Activated naive CD4-positive, alpha-beta T cell (primary cell): ENCODE measurements at places on chromosomes 7 and 10.

DNA sequence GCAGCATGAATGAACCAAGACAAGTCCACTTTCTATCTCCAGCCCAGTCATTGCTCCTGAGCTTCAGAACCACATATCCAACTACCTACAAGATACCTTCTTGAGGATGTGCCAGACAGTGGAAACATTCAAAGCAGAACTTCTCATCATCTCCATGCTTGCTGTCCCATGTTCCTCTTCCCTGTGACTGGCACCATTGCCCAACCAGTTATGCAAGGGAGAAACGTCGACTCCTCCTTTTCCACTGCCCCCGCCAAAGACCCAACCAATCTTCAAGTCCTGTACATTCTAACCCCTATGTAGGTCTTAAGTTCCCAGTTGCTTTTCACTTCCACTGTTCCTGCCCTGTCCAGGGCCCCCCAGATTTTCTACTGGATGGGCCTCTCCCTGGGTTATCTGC lies 225.7 kb downstream of the RPS24 start:
- DNase-seq, result no peak

DNA sequence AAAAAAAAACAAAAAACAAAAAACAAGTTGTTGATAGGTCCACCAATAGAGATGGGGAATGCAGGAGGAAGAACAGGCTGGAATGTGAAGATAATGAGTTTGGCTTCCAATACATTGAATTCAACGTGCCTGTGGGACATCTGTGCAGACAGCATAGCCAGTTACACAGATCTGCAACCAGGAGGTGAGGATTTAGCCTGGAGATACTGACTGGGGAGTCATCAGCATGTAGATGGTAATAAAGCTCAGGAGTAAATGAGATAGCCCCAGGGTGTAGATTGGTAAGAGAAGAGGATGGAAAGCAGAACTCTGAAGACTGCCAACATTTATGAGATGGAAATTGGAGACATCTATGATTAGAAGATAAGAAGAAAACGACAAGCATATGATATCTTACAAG lies 4.7 kb upstream of the TRIM8 start:
- no peak for DNase-seq

DNA sequence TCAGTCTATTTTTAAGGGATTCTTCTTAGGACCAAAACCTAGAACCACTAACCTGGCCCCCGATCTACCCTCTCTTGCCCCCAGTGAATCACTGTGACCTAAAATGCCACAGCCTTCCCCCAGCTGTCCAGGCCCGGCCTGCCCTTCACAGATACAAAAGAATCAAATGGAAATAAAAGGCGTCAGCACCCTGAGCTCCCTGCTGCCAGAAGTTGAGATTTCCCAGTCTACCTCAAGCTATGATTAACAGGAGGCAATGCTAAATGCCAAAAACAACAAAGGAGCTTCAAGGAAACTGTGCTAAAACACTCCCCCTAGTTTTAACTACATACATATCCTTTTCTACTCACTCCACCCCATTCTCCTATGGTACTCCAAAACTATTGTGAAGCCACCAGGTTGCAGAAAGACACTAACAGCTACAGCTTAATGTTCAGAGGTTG lies 67.8 kb downstream of the GSAP start:
- DNase-seq, result no peak

DNA sequence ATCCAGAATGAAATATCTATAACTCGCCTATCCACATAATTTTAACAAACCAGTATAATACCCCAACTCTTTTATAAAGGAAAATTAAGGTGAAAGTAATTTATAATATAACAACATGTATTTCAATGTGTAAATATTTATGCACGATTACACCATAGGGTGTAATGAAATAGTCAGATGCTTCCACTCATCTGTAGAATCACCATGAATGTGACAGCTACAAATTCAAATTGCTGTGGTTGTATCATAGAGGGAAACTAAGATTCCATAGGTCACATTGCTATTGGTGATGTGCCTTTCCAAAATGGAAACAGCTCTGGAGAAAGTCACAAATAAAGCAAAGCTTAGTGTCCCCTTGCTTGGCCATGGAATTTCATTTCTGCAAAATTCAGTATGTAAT lies 95.7 kb downstream of the CPED1 start:
- DNase-seq, result no peak

DNA sequence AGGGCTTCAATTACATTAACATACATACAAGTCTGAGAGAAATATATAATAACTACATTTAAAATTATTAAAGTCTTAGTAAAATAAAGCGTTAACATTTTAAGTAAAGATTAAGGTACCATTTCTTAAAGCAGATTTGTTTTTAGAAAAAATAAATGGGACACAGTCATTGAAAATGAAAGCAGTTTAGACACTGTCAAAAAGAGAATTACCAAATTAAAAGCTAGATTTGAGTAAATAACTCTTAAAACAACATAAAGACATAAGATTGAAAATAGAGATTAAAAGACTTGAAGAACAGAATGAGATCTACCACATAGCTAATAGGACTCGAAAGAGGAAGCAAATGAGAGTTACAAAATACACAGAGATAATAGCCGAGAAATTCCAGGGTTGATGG lies 562.2 kb upstream of the FOXK1 start:
- DNase-seq, result no peak

DNA sequence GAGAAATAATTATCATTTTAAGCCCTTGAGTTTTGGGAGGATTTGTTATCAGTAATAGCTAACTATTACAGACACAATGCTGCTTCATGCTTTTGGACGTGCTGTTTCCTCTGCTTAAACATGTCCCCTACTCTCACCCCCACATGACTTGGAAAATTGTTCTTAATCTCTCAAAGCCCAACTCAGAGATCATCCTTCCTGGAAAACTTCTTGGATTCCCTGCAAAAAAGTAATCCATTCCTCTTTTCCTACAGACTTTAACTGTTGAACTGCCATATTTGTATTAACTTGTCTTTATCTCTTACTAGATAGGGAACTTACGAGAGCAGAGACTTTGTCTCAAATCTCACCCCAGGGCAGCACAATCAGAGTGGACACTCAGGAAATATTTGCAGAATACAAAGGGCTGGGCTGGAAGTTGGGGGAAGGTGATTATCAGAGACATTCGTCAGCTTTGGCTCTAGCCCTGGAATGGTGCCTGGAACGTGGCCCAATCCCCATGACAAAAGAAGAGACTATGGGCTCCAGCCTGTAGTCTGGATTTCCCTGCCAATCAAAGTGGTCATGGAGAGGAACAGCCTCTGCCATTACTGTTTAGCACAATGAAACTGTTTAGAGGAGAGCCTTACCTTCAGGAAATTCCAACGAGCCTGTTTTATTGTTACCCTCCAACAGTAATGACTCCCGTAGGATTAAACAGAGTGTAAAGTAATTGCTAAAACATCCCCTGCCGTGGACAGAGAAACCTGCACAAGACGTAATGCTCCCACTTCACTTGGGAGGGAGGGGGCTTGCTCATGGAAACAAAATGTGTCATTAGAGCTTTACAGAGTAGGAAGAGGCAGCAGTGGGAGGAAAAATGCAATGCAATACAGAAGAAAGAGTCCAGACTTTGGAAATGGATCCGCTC lies 140.4 kb upstream of the AUTS2 start:
- no peak for DNase-seq

DNA sequence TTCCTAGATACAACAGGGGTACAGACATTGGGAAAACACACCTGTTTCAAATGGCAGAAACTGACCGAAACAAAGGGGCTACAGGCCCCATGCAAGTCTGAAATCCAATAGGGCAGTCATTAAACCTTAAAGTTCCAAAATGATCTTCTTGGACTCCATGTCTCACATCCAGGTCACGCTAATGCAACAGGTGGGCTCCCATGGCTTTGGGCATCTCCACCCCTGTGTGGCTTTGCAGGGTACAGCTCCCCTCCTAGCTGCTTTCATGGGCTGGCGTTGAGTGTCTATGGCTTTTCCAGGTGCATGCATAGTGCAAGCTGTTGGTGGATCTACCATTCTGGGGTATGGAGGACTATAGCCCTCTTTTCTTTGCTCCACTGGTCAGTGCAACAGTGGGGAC lies 248.1 kb upstream of the RHOBTB1 start:
- DNase-seq, result no peak

DNA sequence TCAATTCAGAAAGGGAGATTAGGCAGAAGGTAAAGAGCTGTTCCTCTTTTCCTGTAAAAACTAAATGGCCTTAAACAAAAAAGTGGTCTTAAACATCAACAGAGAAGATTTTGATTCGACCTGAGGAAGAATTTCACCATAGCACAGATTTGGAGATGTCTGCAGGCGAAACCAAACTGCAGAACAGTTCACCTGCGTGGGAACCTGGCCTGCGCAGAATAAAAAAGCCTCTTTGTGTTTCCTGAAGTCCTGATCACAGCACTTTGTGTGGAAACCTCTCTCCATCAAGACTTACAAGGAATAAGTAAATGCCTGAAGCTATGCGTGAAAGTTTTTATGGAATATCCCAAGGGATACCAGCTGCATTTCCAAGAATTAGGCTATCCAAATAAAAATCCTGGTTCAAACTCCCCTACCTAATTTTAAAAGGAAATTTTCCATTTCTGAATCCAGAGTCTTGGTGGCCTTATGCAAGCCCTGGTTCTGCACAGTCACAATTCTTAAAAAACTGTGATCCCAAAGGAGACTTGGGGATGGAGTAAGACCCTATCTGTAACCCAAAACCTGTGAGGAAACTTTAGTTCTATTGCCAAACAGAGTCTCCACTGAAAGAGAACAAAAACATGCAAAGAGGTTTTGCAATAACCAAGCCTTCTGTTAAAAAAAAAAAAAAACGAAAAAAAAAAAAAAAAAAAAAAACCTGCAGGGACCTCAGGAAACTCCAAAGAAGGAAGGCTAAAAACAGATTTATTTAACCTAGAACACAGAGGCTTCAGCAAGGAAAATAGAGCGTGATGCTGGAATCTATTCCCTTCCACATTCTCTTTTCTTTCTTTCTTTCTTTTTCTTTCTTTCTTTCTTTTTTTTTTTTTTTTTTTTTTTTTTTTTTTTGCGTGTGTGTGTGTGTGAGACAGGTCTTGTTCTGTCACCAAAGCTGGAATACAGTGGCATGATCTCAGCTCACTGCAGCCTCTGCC lies 10.4 kb downstream of the CALML3 start:
- DNase-seq, result no peak

GRCh38 chr7:64908358-64908757 lies 5.3 kb downstream of the ZNF273 start:
- DNase-seq, result no peak

- DNase-seq, result no peak
These were observed 15.9 kb downstream of the NOS3 start for GRCh38 chr7:151006590-151007300.

DNA sequence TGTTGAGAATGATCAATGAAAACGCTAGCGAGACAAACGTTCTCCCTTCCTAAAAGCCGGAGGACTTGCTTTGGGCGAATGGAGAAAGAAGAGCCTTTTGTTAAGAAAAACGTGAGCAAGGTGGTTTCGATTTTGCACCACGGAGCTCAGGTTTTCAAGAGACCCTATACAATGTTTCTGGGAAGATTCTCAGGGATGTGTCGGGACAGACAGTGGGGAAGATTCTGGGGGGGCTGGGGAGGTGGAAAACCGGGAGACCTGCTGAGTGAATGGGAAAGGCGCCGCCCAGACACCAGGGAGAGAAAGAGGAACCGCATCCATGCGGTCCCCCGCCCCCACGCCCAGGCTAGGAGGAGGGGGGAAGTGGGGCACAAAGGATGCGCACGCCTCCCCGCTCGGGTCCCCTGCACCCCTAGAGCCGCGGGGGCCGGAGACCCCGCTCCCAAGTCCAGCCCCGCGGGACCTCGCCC lies 745 bp downstream of the YWHAG start:
- DNase-seq, result peak; percentile 37

DNA sequence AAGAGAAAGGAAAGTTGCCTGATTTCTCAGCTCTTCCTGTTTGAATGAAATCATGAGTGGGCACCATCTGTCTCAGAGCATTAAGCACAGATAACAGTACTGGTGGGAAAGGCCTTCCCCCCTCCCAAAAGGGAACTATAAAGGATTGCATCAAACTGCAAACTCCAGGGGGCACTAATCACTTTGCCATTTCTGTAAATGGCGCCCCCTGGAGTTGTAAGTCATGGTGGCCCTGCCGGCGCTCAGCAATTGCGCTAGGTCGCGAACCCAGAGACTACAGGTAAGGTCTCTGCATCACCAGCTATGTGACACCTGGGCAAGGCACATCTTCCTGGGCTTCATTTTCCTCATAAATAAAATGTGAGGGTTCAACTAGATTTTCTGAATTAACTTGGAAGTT lies 11.1 kb downstream of the LRRC4 start:
- no peak for DNase-seq

GRCh38 chr10:93063977-93064660 lies 3.5 kb downstream of the CYP26C1 start:
- no peak for DNase-seq

GRCh38 chr10:11229893-11230292 lies 212.2 kb downstream of the CELF2 start:
- DNase-seq, result no peak

- no peak for DNase-seq
These were observed 42.4 kb downstream of the PLXNA4 start for GRCh38 chr7:132533916-132534315.

DNA sequence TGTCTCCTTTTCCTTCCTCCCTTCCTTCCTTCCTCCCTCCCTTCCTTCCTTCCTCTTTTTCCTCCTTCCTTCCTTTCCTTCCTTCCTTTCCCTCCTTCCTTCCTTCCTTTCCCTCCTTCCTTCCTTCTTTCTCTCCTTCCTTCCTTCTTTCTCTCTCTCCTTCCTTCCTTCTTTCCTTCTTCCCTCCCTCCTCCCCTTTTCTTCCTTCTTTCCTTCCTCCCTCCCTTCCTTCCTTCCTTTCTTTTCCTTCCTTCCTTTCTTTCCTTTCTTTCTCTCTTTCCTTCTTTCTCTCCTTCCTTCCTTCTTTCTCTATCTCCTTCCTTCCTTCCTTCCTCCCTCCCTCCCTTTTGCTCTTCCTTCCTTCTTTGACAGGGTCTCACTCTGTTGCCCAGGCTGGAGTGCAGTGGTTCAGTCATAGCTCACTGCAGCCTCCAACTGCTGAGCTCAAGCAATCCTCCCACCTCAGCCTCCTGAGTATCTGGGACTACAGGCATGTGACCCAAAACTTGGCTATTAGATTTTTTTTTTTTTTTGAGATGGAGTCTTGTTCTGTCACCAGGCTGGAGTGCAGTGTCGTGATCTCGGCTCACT lies 15.9 kb upstream of the CYTH3 start:
- DNase-seq, result no peak

DNA sequence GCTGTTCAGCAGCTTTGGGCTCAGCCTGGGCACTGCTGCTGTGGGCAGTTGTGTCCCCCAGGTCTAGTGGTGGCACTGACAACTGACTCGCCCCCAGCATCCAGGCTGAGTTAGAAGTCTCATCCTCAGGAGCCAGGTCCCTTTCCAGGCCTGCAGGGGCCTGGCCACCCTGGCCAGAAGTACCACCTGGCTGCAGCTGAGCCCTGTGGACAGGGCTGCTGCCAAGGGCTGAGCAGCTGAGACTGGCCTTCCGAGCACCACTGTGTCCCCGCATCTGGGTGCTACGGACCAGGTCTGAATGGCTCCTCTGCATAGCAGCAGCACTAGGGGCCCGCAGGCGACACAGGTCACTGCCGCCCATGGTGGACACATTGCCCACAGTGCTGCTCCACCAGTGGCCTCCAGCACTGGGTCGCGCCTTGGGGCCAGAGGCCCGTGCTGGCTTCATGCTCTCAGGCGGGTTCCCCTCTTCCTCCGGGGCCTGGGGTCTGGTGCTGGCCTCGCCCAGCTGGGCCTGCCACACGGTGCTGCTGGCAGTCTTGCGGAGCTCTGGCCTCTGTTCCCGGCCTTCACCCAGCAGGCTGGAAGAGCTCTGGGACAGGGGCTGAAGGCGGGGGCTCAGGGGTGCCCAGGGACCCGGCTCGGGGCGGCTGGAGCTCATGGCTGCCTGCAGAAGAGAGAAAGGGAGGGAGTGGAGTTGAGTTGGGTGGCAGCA lies 6.2 kb downstream of the GPRIN2 start:
- no peak for DNase-seq
